Stimulated activated CD4-positive, alpha-beta T cell treated with anti-CD3 and anti-CD28 coated beads, TNF-alpha, amount 100 ng/mL, for 4 hours (primary cell): ENCODE measurements at places on chromosomes 13 and 19.

GRCh38 chr19:51531349-51532315 lies at the start of gene SIGLEC6:
Gene SIGLEC6 (minus strand): TSS chr19:51531670. CDS start chr19:51531648, 22 bp downstream.
- DNase-seq: no peak

- no peak for DNase-seq
Observed at GRCh38 chr19:51571599-51571998, 516 bp downstream of the ZNF175 start.

- DNase-seq: no peak
Observed at GRCh38 chr13:50162567-50162966, 147.3 kb downstream of the KCNRG start.

DNA sequence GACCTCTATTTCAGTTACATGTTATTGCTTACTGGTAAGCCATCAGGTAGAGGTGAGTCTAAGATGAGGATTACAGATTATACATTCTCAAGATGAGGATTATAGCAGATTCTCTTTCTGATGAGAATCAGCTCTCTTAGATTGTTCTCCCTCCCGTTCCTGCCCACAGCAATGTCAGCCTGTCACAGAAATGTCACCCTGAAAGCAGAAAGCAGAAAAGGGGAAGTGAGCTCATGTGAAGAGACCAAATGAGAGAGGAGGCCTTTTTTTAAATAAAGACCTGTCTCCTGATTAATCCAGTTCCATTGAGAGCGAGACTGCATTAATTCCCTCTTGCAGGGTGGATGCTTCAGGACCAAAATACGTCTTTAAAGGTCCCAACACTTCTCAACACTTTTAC lies 445.6 kb downstream of the KCTD12 start:
- no peak for DNase-seq

DNA sequence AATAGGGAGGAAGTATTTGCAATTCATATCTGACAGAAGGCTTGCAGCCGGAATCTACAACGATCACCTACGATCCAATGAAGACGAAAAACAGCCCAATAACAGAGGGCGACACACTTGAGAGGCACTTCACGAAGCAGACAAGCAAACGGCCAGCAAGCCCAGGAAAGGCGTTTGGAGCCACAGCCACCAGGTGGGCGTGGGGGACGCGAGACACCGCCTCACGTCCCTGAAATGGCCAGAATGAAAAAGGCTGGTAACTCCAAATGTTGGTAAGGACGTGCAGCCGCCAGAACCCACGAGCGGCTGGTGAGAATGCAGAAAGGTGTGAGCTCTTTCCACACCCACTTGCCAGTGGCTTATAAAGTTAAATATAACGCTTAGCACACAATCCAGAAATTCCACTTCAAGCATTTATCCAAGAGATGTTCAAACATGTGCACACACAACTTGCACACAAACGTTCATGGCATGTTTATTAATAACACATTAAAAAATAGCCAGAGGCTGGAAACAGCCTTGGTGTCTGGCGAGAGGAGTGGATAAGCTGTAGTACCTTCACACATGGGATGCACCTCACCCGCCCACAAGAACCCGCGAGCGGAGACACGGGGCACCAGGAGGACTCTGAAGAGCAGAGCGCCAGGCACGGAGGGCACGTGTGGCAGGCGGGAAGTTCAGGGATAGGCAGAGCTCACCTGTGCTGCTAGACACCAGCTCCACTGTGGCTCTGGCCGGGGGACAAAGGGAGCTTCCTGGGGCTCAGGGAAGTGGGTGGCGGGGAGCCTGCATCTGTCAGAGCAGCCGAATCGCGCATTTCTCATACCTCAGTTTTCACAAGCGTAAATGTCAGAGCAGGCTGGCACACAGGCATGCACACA lies 89.3 kb downstream of the SPACA7 start:
- no peak for DNase-seq

DNA sequence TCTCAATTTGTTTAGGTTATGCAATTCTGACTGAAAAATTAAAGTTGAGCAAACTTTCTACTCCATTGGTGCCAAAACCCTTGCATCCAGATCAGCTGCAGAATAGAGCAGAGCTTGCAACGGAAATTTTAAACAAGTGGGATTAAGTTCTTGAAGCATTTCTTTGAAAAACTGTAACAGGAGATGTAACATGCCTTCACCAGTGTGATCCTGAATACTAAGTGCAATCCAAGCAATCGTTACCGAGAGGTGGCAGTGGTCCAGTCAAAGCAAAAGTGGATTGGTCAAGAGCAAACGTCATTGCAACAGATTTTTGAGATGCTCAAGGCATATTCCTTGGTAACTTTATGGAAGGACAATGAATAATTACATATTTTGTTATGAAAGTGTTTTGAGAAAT lies 841.1 kb upstream of the SLITRK5 start:
- no peak for DNase-seq

DNA sequence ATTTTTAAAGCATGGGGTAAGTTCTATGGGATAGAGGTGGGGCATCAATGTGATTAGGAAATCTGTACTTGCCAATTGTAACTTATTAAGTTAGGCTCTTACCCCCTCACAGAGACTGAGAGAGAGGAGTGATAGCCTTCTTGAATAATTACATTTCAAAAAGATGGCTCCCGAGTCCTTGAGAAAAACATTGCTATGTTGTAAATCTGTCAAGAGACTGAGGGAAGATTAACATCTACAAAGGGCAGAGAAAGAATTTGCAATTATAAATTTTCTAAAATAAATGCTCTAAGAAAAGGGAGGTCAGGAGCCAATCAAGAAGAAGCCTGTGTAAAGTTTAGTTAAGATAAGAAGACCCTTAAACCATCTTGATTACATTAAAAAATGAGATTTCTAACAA lies 1570.8 kb downstream of the OLFM4 start:
- no peak for DNase-seq
